T-helper 17 cell (primary cell): ENCODE measurements at places on chromosomes 6 and 20. TPM values are rescaled to one million over a fixed set of nuclear protein-coding genes. Genes with fewer than 3 reads are reported as not detected.

Gene ADGRF4
- total RNA-seq: not detected

Gene ENPP3
- 0.70 TPM for total RNA-seq

Gene SALL4
- 0.16 TPM for total RNA-seq

Gene KCNB1
- total RNA-seq: 0.12 TPM

Gene CST5
- total RNA-seq: not detected

Gene FGD2
- 1.7 TPM for total RNA-seq

Gene OR10C1
- total RNA-seq: not detected

Gene CD109
- 0.83 TPM for total RNA-seq

- no peak for DNase-seq
These were observed 42.5 kb upstream of the NELFCD start for GRCh38 chr20:58938541-58938940.

GRCh38 chr20:34531608-34532265 lies 15.5 kb downstream of the DYNLRB1 start:
- no peak for DNase-seq

GRCh38 chr6:79949233-79949632 lies 1.9 kb upstream of the ELOVL4 start:
- DNase-seq: peak; percentile 58

DNA sequence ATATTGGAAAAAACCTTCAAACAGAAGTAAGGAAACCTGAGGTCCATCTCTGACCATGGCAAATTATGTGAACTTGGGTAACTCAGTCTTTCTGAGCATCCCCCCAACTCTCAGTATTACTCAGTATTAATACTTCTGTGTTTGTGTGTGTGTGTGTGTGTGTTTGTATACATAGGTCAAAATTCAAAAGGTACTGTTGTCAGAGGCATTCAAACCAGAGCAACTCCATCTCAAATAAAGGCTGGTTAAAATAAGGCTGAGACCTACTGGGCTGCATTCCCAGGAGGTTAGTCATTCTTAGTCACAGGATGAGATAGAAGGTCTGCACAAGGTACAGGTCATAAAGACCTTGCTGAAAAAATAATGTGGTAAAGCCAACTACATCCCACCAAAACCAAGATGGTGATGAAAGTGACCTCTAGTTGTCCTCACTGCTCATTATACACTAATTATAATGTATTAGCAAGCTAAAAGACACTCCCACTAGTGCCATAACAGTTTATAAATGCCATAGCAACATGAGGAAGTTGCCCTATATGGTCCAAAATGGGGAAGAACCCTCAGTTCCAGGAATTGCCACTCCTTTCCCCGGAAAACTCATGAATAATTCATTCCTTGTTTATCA lies 33.3 kb upstream of the SLC22A16 start:
- DNase-seq: no peak

DNA sequence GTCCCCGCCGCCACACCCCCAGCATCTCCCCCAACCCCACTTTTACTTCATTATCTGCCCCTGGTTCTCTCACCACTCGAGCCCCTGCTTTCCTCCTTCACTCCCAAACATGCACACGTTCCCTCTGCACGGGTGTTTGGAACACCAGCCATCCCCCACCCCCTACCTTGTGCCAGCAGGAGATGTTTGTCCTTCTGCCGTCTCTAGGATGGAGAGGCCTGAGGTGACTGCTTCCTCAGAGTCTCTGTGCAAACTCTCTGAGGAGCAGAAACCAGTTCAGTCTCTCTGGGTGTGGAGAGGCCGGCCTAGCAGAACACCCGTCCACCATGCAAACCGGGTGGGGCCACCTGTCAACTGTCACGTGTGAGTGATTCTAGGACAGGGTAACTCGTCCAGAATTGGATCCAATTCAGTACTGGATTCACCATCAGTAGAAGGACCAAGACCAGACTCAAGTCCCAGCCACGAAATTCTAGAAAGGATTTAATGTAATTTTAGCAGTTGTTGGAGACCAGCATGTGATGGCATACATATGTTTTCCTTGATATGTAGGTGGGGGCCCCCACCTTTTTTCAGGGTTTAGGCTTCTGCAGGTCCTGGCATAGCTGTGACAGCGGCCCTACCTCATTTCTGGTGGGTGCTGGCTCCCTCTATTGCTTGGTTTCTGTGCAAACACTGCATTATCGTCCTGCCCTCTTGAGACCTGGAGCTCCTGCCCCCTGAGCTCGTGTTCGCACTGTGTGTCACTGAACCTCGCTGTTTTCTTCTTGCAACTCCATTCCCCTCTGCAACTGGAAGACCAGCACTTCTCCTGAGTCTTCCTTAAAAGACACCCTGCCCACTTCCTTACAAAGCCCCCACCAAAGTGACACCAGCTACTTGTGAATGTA lies at the start of gene RAET1E:
Gene RAET1E (minus strand): TSS at position 259 of the 890 bp plus-strand sequence. CDS start 7,212 bp downstream, outside the sequence.
- no peak for DNase-seq

DNA sequence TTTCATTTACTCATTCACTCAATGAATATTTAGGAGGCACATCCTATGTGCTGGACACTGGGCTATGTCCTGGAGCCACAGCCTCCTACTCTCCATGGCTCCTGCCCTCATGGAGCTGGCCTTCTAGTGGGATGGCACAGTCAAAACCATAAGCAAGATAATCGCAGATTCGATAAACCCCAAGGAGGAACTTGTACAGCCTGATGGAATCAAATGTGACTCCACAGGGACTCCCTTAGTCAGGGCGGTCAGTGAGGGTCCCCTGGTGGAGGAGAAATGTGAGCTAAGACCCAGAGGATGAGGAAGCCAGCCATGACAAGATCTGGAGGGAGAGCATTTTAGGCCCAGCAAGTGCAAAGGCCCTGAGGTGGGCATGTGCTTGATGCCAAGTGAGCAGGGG lies 211.9 kb downstream of the PREX1 start:
- DNase-seq: no peak

DNA sequence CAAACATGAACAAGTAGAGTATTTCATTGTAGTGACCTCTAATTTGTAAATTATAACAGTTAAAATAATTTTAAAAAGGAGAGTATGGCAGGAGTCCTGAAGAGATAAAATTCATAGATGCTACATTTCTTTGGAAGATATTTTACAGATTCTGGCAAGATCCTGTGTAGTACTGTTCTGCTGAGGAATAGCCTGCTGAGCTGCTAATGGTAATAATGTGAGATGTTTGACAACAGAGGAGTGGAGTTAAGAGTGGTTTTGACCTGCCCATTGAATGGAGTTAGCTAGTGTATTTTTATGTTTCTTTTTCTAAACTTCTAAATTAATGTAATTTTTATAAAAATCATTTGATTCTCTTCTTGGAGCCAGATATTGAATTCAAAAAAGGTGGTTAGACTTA lies 11.8 kb downstream of the CLVS2 start:
- no peak for DNase-seq

- no peak for DNase-seq
These were observed 321.1 kb downstream of the SYNE1 start for GRCh38 chr6:152316024-152316423.

DNA sequence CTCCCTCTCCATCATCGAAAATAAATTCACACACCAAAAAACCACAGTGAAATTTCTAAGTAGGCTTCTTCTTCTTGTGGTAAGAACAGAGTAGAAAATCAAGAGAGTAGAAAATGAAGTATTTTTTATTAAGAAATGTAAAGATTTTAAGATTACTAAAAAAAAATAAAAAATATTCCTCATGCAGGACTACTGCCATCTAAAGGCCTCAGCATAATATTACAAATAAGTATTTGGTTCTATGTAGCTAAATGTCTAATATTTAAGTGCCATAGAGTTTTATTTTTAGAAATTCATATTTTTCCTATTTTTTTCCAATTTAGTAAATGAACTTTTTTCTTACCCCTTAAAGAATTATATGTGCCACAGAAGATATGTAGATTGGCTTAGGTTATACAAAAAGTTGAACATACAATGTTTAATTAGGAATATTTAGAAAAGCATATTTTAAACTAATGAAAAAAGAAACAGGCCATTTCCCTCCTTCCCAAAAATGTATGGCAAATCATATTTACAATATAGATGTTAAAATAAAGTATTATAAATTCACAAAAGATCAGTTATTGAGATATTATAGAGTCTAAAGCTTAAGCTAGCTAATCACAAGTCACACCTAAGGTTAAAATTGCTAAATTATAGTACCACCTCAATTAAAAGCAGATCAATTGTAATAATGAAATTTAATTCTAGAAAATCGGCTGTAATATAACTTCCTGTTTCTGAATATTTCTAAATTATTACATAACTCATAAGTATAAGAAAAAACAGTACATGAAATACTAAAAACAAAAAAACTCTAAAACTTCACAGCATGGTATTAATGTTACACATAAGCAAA lies 3.5 kb upstream of the NT5DC1 start:
- DNase-seq: no peak

DNA sequence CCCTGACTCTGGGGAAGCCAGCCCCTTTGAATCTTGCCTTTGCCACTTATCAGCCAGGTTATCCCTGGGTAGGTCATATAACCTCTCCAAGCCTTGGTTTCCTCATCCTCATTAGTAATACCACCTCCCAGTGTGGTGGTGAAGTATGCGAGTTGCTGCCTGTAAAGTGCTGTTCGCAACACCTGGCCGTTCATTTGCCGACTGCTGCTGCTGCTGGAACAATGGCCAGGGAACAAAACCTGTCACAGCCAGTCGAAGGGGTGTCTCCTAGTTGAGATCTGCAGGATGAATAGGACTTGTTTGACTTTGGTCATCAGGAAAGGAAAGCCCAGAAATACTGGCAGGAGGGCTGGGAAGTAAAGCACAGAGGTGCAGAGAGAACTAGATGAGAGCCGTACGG lies 6.1 kb downstream of the MANBAL start:
- DNase-seq: no peak

- DNase-seq: no peak
These were observed 39.3 kb downstream of the GFOD1 start for GRCh38 chr6:13447949-13448724.

DNA sequence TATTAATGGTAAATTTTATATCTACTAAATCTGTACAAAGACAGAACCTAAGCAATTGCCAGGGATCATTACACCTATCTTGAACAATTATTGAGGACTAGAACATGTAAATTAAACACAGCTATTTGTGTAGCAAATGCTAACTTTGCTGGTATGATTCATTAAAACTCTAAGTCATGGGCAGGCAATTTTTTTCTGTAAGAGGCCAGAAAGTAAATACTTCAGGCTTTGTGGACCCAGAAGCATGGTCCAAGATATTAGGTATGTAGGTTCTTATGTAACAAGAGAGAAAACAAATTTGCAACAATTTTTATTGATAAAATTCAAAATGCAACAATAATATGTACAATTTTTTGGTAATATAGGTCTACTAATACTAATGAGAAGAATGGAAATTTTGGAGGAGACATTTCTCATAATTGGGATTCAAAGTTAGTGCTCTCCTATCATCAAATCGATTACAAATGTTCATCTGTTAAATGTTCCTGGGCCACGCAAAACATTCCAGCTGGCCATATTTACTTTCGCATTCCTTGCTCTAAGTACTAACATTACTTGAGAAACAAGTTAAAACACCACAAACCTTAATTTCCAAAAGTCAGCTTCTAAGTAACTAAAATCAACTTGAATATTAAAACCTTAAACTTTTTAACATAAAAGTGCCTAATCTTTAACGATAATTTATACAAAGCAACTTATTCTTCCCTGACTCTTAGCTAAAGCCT lies 4.3 kb downstream of the TMEM30A start:
- no peak for DNase-seq

GRCh38 chr6:145818796-145819195 lies 4.2 kb upstream of the FBXO30 start:
- no peak for DNase-seq

DNA sequence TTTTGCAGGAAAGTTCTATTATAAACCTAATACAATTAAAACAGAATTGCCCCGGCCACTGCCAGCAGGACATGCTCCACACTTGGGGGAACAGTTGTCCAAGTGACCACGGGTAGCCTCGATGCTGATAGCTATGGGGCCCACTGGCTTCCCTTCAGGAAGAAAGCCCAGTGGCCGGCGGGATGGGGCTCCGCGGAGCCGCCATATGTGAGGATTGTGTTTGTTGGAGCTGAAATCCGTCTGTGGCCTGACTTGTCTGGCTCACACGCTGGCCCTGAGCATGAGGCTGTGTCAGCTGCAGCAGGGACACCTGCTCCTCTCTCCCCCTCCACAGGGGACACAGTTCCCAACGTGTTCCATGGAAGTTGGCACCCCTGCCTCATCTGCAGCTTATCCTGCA lies 46.6 kb downstream of the ZNF831 start:
- no peak for DNase-seq

GRCh38 chr6:41406728-41407489 lies 71.5 kb downstream of the NCR2 start:
- no peak for DNase-seq

DNA sequence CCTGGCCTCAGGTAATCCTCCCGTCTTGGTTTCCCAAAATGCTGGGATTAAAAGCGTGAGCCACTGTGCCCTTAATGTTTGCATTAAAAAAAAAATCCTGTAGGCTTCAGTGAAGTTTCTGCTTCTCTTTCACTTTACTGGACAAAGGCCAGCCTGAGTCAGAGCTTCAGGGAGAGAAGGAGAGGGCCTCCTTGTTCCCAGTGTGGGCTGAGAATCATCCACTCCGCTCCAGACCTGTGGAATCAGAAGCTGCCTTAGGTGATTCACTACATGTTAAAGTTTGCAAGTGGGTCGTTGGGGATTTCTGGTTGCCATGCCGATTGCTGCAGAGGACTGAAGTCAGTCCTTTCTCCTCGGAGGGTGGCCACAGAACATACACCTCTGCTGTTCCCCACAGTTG lies 113.3 kb upstream of the EEF1E1 start:
- no peak for DNase-seq

DNA sequence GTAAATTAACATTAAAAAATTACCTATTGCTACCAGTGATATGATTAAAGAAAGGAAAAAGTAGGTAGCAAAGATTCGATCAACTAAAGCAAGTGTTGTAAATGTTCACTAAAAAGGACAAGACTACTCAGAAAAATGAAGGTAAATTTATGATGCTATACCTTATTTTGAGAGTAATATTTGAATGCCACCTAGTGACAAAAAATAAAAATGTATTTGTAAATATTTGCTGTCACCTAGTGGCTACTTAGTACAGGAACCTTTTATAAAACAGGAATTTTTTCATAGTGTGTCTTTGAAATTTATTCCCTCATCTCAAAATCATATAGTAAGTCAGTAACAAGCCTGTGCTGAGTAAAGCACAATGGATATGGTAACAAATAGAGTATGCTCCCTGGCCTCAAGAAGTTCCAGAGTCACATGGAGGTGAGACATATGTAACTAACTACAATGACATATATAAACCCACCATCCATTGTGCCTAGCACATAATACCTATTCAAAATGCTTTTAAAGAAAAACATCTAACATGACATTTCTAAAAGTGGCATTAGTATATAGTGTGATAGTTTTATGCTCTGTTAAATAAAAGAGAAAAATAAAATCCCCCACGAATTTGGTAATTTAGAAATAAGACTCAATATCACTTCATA lies 193.1 kb upstream of the SIM1 start:
- DNase-seq: no peak

GRCh38 chr6:3523271-3523670 lies 66.4 kb upstream of the SLC22A23 start:
- DNase-seq: no peak

- DNase-seq: no peak
These were observed 20.0 kb downstream of the SAMD3 start for GRCh38 chr6:130202782-130203181.

- no peak for DNase-seq
These were observed 327.5 kb downstream of the NRN1 start for GRCh38 chr6:5679270-5679669.
